ENCODE measurements at places on chromosomes 12 and 14. TPM values are rescaled to one million over a fixed set of nuclear protein-coding genes. Genes with fewer than 3 reads are reported as not detected.

- DNase-seq: no peak
Measured at GRCh38 chr14:53285064-53285463, 131.9 kb upstream of the DDHD1 start.

GLT8D2 gene
- total RNA-seq: 10.5 TPM

DNA sequence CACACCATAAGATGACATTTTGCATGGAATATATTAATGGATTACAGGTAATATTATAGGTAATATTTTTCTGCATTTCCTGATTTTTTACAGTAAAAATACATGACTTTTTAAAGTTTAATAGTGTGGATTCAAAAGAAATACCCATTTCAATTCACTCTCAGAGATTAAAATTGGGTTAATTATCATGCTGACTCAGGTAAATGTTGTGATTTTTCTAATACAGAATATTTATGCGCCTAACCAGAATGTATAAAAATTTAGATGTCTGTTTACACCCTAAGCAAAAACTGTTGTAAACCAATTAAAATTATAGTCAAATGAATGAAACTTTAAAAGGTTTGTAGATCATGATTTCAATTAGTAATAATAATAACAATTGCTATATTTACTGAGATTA, 117.2 kb upstream of the FLRT2 start:
- no peak for DNase-seq

TAS2R46 gene
- 1.7 TPM for total RNA-seq

- no peak for DNase-seq
Measured at GRCh38 chr14:60796434-60796833, 61.9 kb downstream of the MNAT1 start.

GRCh38 chr12:3379079-3379478, 111.9 kb upstream of the PRMT8 start:
- DNase-seq: no peak

SLC6A15 gene
- total RNA-seq: not detected

- no peak for DNase-seq
Measured at GRCh38 chr14:53824061-53824460, 132.6 kb downstream of the BMP4 start.

CEP290 gene
- 11.6 TPM for total RNA-seq

STX2 gene
- total RNA-seq: 24.6 TPM

DNA sequence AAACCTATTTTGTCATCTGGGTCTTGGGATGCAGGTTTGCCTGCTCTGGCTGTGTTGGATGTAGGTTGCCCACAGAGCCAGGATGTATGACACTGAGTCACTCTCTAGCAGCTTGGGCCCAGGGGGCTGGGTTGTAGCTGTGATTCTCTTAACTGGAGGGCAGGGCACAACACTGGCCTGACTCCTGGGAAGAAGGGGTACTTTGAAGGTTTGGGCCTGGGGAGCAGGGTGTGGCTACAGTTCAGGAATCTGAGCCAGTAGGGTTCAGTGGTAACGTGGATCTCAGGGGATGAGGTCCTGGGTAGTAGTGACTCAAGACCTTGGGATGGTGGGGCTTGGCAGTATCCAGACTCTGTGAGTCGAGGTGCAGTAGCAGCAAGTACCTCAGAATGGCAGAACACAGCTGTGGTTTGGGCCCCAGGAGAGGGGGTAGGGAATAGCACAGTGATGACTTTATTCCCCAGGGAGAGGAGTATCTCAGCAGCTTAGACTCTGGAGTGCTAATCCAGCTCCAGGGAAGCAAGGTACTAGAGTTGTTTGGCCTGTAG, 25.7 kb downstream of the TBC1D15 start:
- DNase-seq: no peak

ERP27 gene
- 16.2 TPM for total RNA-seq

- DNase-seq: peak; percentile 14
Measured at GRCh38 chr12:55696796-55697462, 10.8 kb downstream of the ITGA7 start.
